ENCODE measurements at places on chromosomes 2 and 18.

DNA sequence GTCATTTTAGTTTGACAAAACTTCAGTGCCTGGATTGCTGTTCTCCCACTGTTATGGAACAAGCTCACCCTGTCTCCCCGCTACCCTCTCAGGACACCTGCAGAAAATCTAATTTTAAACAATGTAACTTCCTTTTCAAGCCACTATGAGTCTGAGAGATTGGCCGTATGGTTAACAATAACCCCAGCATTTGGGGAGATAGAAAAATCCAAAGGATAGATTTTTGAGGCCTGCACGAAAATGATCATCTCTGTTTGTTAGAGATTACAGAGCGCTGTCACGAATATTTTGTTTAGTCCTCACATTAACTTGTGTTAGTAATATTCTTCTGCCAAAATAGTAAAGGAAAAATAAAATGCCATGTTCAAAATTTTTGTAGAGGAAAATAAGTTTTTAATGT is 24.7 kb downstream of the CAB39 start:
- DNase-seq, result no peak

GRCh38 chr2:233463586-233463985 is 103.0 kb downstream of the USP40 start:
- no peak for DNase-seq

GRCh38 chr18:37639846-37640245 is 74.2 kb upstream of the CELF4 start:
- no peak for DNase-seq

DNA sequence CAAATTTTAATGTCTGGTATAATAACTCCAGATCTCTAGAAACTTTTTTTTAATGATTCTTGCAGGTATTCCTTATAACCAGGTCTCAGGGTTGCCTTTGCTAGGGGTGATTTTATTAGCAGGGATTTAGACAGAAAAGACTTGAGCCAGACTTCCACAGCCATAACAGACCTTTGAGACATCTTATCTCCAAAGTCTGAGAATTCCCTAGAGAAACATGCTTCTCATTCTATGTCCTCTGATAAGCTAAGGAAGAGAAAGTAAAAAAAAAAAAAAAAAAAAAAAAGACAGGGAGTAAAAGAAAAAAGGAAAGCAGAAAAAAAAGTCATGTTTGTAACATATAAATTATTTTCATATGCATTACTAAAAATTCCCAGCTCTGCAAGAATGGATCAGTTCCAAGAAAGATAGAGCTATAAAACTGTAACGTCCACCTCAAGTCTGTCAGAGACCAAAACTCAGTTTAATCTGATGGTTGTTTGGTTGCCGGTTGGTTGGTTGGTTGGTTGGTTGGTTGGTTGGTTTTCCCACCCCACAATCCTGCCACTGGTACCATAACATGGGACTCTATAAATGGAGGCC is 153.8 kb downstream of the COL6A3 start:
- DNase-seq, result no peak

DNA sequence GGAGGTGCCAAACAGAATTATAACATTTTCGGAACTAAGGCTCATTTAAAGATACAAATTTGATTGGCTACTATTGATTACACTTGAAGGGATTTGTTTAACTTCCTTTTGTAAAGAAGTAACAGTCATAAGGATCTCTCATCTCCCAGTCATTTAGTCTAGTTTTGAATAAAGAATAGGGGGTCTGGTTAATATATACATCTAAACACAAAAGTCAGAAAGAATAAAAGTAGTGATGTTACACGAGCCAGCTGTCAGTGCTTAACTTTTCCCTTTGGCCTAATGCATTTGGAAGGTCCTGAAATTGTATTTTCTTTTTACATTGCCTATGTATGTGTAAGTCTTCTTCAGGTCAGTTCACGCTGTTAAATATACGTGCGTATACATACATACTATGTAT is 8.1 kb downstream of the SEPTIN2 start:
- DNase-seq, result no peak

DNA sequence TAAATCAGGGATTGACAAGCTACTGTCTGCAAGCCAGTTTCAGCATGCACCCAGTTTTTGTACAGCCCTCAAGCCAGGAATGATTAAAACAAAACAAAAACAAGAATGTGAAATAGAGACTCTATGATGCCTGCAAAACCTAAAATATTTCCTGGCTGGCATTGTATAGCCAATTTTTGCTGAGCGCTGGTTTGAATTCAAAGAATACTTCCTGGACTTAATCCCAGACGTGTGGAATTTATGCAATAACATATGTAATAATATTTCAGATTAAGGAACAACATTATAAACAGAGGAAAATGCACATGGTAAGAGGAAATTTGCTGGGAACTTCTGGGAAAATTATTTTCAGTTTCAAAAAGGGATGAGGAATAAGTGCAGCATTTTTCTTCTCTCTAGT is 148.1 kb upstream of the RPRM start:
- no peak for DNase-seq

DNA sequence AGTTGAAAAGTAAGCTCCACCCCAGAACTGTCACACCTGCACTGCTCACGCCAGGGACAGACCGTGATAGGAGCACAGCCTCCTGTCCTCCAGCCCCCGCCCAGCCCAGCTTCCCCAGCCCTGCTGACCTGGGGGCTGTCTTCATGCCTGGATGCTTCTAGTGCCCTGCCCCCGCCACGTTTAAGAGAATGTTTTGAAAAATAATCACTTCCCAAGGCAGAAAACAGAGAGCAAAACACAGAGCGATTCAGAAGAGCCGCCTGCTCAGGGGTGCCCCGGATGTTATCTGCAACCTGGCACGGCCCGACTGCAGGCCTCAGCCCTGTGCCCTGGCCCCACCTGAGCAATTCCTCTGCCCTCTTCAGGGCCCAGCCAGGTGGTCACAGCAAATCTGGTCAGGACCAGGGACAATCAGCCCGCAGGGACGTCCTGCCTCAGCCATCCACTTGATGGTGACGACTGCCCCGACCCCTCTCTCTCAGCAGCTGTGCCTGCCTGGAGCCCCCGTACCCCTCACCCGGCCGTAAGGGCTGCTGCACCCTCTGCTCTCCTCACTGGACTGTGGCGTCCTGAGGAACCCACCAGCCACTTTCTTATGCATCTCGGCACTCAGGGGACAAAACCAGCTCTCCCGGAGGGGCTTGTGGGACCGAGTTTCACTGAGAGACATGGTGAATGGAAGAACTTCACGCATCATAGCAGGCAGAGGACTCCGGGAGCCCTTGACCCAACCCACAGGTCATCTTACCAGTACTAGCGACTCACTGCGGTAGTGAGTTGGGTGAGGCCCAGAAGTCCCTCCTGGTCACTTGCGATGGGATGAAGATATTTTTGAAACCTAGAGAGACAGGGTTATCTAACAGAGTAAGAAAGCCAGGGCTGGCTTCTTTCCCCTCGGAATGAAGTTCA is 30.2 kb downstream of the ADI1 start:
- no peak for DNase-seq
